Right lung (tissue), 10 donors: ENCODE measurements at places on chromosomes 1 and 21. TPM values are rescaled to one million over a fixed set of nuclear protein-coding genes. Genes with fewer than 3 reads are reported as not detected.

GRCh38 chr1:67716800-67717199 lies 31.8 kb downstream of the GADD45A start:
- DNase-seq = no peak

AADACL3 gene
- polyA plus RNA-seq = not detected

SAMD11 gene
- 23.9 TPM for polyA plus RNA-seq

CD101 gene
- 2.8 TPM for polyA plus RNA-seq
